Activated CD8-positive, alpha-beta T cell treated with anti-CD3 and anti-CD28 coated beads, Interleukin-2, amount 10 ng/mL, durations not matched to agents 7 days and 5 days (primary cell): ENCODE measurements at places on chromosomes 4 and X.

- H3K4me3 ChIP-seq = no peak overlapping the region
- H3K27me3 ChIP-seq = peaks cover 4% of the 10 kb centered on the region
- no peaks in the 10 kb centered on the region for H3K4me1 ChIP-seq
- H3K36me3 ChIP-seq = no peaks in the 10 kb centered on the region
- H3K27ac ChIP-seq = no peak overlapping the region
Measured at GRCh38 chrX:12779534-12779933, 11.7 kb upstream of the PRPS2 start.

DNA sequence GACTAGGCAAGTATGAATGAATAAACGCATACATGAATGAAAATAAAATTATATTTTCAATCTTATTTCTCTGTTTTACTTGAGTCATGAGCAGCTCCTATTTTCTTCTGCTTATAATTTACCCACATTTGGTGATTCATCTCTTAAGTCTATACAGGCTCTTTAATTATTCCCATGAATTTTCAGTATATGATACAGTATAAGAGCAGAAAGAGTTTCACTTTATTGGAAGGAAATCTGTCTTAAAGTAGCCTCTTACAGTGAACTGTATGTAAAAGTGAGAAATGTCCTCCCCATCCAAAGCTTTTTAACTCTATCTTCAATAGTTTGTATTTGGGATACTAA lies 50.8 kb downstream of the TMEM165 start:
- no peak overlapping the region for H3K4me3 ChIP-seq
- no peaks in the 10 kb centered on the region for H3K27me3 ChIP-seq
- peaks cover 32% of the 10 kb centered on the region for H3K36me3 ChIP-seq
- peaks cover 14% of the 10 kb centered on the region for H3K4me1 ChIP-seq

DNA sequence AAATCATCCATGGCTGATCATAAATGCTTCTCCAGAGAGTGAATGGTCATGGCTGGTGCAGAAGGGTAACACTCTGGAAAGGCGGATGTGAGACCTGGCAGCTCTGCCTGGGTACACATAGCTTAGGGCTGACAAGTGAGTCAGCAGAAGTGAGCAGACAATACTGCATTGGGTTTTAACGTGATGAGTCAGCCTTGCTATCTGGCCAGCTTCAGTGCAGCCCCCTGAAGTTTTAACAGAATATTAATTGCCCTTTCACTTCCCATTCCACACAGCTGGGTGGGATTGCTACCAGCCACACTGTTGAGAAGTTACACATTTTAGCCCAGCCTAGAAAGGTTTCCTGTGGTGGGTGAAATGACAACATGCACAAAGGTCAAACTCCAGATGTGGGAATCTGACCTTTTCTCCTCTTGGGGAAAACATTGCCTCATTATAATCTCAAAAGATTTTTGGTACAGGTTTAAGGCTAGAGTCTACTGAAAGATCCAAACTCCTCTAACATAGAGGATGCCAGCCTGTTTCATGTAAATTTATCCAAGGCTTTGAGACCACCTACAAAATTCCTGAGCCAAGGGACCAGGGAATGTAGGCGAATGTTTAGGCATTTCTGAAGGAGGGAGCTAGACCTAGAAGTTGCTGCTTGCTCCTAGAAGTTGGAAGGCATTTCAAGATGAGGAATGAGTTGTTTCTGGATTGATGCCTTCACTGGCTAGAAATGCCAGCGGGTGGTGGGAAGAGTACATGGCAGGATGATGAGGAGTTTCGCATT lies 230.3 kb upstream of the PGRMC2 start:
- no peaks in the 10 kb centered on the region for H3K27me3 ChIP-seq
- DNase-seq = no peak
- no peak overlapping the region for H3K27ac ChIP-seq
- peaks cover 9% of the 10 kb centered on the region for H3K4me1 ChIP-seq
- H3K4me3 ChIP-seq = no peak overlapping the region
- H3K36me3 ChIP-seq = peaks cover 7% of the 10 kb centered on the region

- peaks cover 6% of the 10 kb centered on the region for H3K27me3 ChIP-seq
- no peak overlapping the region for H3K27ac ChIP-seq
- H3K4me3 ChIP-seq = no peak overlapping the region
- peaks cover 13% of the 10 kb centered on the region for H3K4me1 ChIP-seq
- no peaks in the 10 kb centered on the region for H3K36me3 ChIP-seq
Measured at GRCh38 chrX:40248822-40249221, 151.1 kb upstream of the BCOR start.

DNA sequence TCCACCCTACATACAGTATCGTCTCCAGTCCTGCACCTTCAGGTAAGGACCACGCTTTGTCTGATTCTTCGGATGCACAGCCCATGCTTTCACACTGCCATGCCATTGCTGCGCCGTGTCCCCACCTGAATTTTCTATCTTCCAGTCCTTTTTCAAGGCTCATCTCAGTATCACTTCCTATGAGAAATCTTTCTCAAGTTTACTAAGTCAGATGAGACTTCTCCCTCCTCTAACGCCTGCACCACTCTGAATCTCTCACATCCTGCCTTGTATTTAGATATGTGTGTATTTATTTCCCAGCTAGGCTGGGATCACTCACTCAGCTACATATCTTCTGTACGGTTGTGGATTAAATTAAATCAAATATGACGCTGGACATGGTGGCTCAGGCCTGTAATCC lies 116.8 kb downstream of the SMIM20 start:
- no peaks in the 10 kb centered on the region for H3K36me3 ChIP-seq
- H3K27ac ChIP-seq = no peak overlapping the region
- no peaks in the 10 kb centered on the region for H3K27me3 ChIP-seq
- no peak for DNase-seq
- peaks cover 6% of the 10 kb centered on the region for H3K4me1 ChIP-seq

GRCh38 chrX:11600578-11600977 lies 65.1 kb downstream of the ARHGAP6 start:
- H3K4me1 ChIP-seq = no peaks in the 10 kb centered on the region
- no peak overlapping the region for H3K27ac ChIP-seq
- no peak for DNase-seq
- H3K27me3 ChIP-seq = peaks cover 9% of the 10 kb centered on the region
- no peaks in the 10 kb centered on the region for H3K36me3 ChIP-seq
- H3K4me3 ChIP-seq = no peak overlapping the region

DNA sequence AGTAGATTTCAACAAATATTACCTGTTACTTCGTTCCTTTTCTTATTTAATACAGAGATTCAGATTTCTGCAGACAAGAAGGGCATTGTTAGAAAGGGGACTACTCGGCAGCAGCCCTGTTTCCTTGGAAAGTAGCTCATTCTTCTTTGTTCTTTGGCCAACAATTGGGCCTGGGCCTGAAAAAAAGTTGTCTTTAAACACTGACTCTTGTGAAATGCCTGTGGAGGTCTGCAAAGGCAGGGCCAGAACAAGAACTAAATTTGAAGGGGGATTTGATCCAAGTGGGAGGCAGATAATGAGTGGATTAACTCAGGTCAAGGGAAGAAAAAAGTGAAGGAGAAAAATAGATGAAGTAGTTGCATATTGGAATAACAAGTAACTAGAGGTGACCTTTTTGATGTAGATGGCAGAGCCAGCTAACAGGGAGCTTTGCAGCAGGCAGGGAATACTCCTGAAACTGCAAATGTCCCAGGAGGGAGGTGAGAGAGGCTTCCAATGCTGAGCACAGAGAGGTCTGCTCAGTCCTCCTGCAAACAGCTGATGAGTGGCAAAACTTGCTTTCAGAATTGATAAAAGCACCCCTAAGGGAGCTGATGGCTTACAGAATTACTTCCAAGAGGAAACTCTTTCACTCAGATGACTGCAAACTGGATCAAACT lies 393.2 kb upstream of the HS3ST1 start:
- no peaks in the 10 kb centered on the region for H3K27me3 ChIP-seq
- H3K36me3 ChIP-seq = no peaks in the 10 kb centered on the region
- no peak overlapping the region for H3K4me3 ChIP-seq
- no peak for DNase-seq
- no peaks in the 10 kb centered on the region for H3K4me1 ChIP-seq
- no peak overlapping the region for H3K27ac ChIP-seq

DNA sequence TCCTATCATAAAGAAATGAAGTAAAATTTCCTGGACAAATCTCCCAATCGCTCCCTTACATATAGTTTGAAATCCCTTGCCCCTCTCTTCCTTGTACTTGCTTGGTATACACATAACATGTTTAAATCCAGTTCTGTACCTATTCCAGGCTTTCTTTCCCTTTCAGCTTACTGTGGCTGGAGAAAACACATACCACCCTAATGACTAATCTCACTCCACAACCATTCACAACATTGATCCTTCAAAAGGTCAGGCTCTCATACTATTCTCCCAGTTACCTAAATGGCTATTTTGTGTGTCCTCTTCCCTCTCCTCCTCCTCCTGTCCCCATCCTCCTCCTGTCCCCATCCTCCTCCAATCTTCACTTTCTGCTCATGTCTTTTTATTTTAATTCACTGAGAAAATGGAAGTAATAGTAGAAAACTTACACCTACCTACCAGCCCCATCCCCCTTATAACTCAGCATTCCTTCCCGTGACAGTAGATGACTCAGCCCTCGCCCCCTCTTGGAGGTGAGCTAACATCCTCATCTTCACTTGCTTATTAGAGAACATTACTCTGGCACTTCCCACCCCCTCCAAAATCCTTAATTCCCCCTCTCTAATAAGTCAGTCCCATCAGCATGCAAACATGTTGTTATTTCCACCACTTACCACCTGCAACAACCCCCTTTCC lies 77.5 kb downstream of the IL15 start:
- no peaks in the 10 kb centered on the region for H3K4me1 ChIP-seq
- H3K27me3 ChIP-seq = no peaks in the 10 kb centered on the region
- DNase-seq = no peak
- H3K36me3 ChIP-seq = no peaks in the 10 kb centered on the region
- H3K4me3 ChIP-seq = no peak overlapping the region

- no peaks in the 10 kb centered on the region for H3K36me3 ChIP-seq
- DNase-seq = no peak
- no peak overlapping the region for H3K27ac ChIP-seq
- H3K27me3 ChIP-seq = no peaks in the 10 kb centered on the region
Measured at GRCh38 chr4:96317891-96318290, 478.0 kb downstream of the PDHA2 start.

GRCh38 chr4:173578956-173579355 lies 48.9 kb upstream of the HAND2 start:
- H3K4me1 ChIP-seq = no peaks in the 10 kb centered on the region
- peaks cover 6% of the 10 kb centered on the region for H3K27me3 ChIP-seq
- H3K36me3 ChIP-seq = no peaks in the 10 kb centered on the region
- H3K4me3 ChIP-seq = no peak overlapping the region
- no peak overlapping the region for H3K27ac ChIP-seq

DNA sequence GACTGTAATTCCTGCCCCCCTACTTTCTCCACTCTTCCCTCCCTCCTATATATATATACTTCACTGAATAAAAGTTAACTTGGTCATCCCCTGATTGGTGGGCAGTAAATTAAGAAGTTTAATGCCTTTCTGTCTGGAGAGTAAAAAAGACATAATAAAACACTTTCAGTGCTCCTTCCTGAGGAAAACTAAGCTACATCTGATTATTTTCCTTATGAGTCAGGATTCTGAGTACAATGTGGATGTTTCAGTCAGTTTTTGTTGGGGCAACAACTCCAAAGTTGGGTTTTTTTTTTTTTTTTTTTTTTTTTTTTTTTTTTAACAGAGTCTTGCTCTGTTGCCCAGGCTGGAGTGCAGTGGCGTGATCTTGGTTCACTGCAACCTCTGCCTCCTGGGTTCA lies 22.0 kb upstream of the SUPT20HL2 start:
- H3K36me3 ChIP-seq = no peaks in the 10 kb centered on the region
- H3K4me1 ChIP-seq = peaks cover 2% of the 10 kb centered on the region
- no peak overlapping the region for H3K4me3 ChIP-seq
- H3K27ac ChIP-seq = no peak overlapping the region
- H3K27me3 ChIP-seq = peaks cover 7% of the 10 kb centered on the region

DNA sequence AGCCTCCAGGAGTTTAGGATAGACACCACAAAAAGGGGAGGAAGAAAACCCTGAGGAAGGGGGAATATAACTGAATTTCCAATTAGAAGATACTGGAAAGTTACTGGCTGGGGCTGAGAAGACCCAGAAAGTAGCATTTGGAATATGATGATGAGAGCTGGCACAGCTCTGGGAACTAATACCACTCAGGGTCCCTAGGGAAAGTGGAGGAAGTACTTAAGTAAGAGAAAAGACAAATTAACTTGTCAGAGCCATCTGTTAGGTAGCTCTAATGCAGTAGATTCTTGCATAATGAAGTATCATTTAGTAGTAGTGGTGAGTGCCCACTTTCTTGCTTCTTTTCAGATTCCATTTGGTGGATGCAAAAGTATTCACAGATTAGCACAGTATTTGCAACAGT lies 90.8 kb upstream of the TSPAN5 start:
- DNase-seq = no peak
- no peaks in the 10 kb centered on the region for H3K36me3 ChIP-seq
- H3K27ac ChIP-seq = no peak overlapping the region
- no peak overlapping the region for H3K4me3 ChIP-seq

DNA sequence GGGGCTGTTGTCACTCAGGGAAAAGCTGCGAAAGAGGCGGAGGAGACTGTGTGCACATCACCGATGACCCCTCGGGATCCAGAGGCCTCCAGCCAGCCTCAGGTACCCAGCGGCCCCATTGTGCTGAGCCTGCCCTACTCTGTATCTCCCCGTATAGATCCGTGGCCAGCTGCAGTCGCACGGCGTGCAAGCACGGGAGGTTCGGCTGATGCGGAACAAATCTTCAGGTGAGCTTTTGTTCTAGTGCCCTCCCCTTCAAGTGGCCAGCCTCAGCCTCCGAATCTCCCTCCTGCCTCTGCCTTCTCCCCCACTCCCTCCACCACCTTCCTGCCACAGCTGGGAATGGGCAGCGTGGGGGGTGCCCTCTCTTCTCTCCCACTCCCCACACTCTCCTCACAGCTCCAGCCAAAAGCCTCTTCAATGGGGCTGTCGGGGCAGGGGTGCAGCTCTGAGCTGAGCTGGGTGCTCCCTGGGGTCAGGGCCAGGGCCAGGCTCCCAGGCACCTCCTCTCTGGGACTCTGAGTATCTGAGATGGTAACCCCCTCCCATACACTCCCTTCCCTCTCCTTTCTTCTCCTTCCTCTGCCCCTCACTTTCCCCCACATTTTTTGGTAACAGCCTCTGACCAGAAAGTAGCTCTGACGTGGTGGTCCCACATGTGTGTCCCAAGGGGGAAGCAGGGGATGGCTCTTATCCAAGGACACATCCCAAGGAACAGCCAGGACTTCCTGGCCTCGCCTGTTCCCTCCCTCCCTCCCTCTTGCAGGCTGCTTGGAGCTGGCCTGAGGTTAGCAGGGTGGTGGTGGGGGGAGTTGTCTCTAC lies 20.4 kb upstream of the UBA1 start:
- no peak overlapping the region for H3K27ac ChIP-seq
- H3K4me1 ChIP-seq = peaks cover 3% of the 10 kb centered on the region
- no peak overlapping the region for H3K4me3 ChIP-seq
- no peak for DNase-seq
- no peaks in the 10 kb centered on the region for H3K27me3 ChIP-seq
